ENCODE measurements at places on chromosomes 4 and X. TPM values are rescaled to one million over a fixed set of nuclear protein-coding genes. Genes with fewer than 3 reads are reported as not detected.

TNMD gene
- total RNA-seq = 36.9 TPM

ASMT gene
- total RNA-seq = 1.2 TPM

HHIP gene
- total RNA-seq = 33.3 TPM

F8A3 gene
- total RNA-seq = 3.1 TPM

BDH2 gene
- total RNA-seq = 80.5 TPM

FAT4 gene
- total RNA-seq = 96.9 TPM

DIAPH2 gene
- total RNA-seq = 29.9 TPM

RHOXF1 gene
- total RNA-seq = not detected

LDB2 gene
- total RNA-seq = 108 TPM

PSMD10 gene
- total RNA-seq = 61.4 TPM

VSIG4 gene
- 10.9 TPM for total RNA-seq

BRCC3 gene
- 18.5 TPM for total RNA-seq

CXXC4 gene
- total RNA-seq = 60.7 TPM

ESX1 gene
- total RNA-seq = not detected

STAP1 gene
- total RNA-seq = 0.44 TPM

EGFL6 gene
- total RNA-seq = 75.3 TPM

NOP14 gene
- total RNA-seq = 14.1 TPM

CASP6 gene
- total RNA-seq = 34.6 TPM

OCIAD1 gene
- total RNA-seq = 170 TPM

CT47B1 gene
- total RNA-seq = not detected

DCLK2 gene
- 48.7 TPM for total RNA-seq

ATP1B4 gene
- total RNA-seq = 19.1 TPM

CDKL2 gene
- 8.1 TPM for total RNA-seq

PAK3 gene
- 31.3 TPM for total RNA-seq

DGAT2L6 gene
- total RNA-seq = not detected

GCNA gene
- 5.6 TPM for total RNA-seq

SERPINA7 gene
- not detected for total RNA-seq

OTUD6A gene
- not detected for total RNA-seq

CXCL1 gene
- total RNA-seq = 2.7 TPM

AGA gene
- 26.9 TPM for total RNA-seq

IQSEC2 gene
- total RNA-seq = 8.9 TPM

CA5B gene
- total RNA-seq = 24.4 TPM

CCDC158 gene
- total RNA-seq = 4.5 TPM

ATP2B3 gene
- total RNA-seq = 3.7 TPM

S100P gene
- 0.27 TPM for total RNA-seq

UGT2B17 gene
- not detected for total RNA-seq

CHRNA9 gene
- not detected for total RNA-seq

TXK gene
- total RNA-seq = 2.9 TPM

AKAP14 gene
- not detected for total RNA-seq

CHST7 gene
- total RNA-seq = 11.2 TPM

GRPR gene
- 1.8 TPM for total RNA-seq

IL21 gene
- not detected for total RNA-seq

GAGE2A gene
- not detected for total RNA-seq

EVC2 gene
- total RNA-seq = 10.8 TPM

MED12 gene
- 48.8 TPM for total RNA-seq

STPG2 gene
- 1.2 TPM for total RNA-seq

EFHC2 gene
- 4.4 TPM for total RNA-seq

FOXR2 gene
- total RNA-seq = not detected

BMP2K gene
- total RNA-seq = 90.1 TPM
